ENCODE measurements at places on chromosomes 16 and 17. TPM values are rescaled to one million over a fixed set of nuclear protein-coding genes. Genes with fewer than 3 reads are reported as not detected.

CHST5 gene
- total RNA-seq = 0.17 TPM

SHBG gene
- 1.2 TPM for total RNA-seq

- DNase-seq = no peak
Measured at GRCh38 chr17:9200699-9201359, 179.5 kb downstream of the NTN1 start.

- no peak for DNase-seq
Measured at GRCh38 chr17:73900516-73900915, 256.3 kb upstream of the SDK2 start.

All from right cardiac atrium (tissue), 5 donors.